Posterior cingulate gyrus (tissue), 11 donors: ENCODE measurements at places on chromosomes 6 and 20.

- DNase-seq = peak; percentile 19
These were observed at the start of gene ATXN1 for GRCh38 chr6:16760516-16761470. Gene ATXN1 (minus strand): TSS chr6:16761460.

- peak; percentile 71 for DNase-seq
These were observed 590 bp downstream of the HIVEP2 start for GRCh38 chr6:142944124-142945048.

- no peak for DNase-seq
These were observed 5.0 kb downstream of the PHACTR2 start for GRCh38 chr6:143682805-143683204.

DNA sequence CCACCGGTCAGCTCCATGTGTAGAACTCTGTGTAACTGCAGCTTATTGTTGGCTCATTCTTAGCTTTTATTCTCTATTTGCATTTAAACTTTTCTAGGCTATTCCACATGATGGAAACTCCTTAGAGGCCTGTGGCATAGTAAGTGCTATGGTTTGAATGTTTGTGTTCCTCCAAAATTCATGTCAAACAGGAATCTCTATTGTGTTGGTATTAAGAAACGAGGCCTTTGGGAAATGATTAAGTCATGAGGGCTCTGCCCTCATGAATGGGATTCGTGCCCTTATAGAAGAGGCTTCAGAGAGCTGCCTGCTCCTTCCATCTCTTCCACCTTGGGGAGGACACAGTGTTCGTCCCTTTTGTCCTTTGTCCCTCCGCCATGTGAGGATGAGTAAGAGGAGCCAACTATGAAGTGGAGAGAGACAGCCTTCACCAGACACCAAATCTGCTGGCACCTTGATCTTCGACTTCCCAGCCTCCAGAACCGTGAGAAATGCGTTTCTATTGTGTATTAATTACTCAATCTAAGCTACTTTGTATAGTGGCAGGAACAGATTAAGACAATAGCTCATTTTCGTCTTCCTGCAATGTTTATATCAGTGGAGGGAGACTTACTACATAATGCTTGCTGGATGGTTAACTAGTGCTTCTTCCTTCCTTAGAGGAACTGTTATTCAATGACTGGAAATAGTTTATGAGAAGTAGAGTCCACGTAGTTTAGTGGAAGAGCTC, 361.1 kb downstream of the FARS2 start:
- DNase-seq = no peak

- no peak for DNase-seq
These were observed 222.2 kb upstream of the MAP3K7 start for GRCh38 chr6:90809035-90809434.

- no peak for DNase-seq
These were observed 20.2 kb downstream of the TTLL9 start for GRCh38 chr20:31890646-31891045.
